Lung (tissue), 17 donors: ENCODE measurements at places on chromosomes 1 and 21.

- DNase-seq = no peak
Observed at GRCh38 chr1:2471587-2472001, 4.5 kb upstream of the PLCH2 start.

DNA sequence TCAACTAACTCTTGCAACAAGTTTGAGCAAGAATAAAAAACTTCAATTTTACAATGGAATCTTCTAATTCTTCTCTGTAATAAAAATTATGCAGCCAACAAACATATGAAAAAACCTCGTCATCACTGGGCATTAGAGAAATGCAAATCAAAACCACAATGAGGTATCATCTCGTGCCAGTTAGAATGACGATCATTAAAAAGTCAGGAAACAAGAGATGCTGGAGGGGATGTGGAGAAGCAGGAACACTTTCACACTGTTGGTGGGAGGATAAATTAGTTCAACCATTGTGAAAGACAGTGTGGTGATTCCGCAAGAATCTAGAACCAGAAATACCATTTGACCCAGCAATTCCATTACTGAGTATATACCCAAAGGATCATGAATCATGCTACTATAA, 327.5 kb upstream of the LYPLAL1 start:
- DNase-seq = no peak

- DNase-seq = no peak
Observed at GRCh38 chr1:44371206-44371605, 16.1 kb upstream of the ERI3 start.

DNA sequence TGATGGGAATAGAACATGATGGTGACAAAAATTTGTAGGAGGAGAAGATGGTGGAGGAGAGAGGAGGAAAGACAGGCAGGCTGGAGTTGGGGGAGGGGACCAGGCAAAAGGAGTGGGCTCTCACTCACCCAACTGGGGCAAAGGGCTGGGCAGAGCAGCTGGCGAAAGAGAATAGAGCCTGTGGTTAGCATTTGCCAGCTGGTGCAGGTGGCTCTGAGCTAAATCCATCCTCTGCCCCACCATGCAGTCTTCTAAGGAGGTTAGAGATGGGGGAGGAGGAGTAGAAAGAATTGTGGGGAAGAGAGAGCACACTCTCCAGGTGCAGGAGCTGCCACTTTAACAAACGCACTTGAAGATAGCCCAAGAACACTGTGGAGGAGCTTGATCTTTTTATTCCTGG, 27.6 kb upstream of the SLAMF1 start:
- DNase-seq = no peak

DNA sequence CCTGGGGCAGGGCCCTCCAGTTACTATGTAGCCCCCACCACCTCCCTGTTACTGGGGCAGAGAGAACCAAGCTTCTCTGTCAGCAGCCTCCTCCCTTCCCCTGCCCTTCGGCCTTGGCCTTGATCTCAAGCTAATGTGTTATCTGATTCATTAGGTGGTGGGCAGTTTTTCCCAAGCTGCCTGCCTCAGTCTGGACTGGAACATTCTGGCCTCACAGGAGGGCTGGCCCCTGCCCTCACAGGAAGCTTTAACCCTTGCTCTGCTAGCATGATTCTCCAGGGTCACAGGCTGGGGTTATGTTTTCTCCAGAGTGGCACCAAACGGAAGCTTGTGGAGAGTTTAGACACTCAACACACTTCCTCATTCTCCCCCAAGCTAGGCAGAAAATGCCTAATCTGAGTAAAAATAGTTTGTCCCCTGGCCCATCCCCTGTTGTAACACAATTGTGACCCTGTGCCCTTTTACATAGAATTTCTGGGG, 37.2 kb upstream of the SLC6A9 start:
- peak; percentile 38 for DNase-seq

DNA sequence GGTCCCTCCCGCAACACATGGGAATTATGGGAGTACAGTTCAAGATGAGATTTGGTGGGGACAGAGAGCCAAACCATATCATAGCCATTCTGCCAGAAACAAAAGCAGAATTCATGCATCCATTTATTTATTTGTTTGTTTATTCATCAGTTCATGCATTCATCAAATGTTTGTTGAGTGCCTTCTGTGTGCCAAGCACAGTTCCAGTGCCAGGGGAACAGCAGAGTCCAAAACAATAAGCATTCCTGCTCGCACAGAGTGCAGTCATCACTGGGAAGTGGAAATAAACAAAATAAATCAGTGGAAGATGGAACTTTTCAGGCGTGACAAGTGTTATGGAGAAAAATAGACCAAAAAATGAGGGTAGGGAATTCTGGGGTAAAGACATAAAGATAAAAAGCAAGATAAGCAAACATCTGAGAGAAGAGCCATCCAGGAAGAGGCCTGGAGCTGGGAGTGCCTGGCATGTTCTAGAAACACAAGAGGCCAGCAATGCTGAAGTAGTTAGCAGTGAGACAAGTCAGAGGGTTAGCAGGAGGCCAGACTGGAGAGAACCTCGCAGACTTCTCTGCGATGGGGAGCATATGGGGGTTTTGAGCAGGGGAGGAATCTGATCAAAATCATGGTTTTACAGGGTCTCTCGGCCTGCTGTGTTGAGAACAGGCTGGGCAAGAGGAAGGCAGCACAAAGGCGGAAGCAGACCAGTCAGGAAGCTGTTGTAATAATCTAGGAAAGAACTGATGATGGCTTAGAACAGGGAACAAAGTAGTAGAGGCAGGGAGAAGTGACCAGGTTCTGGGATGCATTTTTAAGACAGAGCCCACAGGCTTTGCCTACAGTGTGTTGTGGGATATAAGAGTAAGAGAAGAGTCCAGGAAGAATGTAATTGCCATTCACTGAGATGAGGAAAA, 113.2 kb downstream of the GLUL start:
- no peak for DNase-seq
